ENCODE measurements at places on chromosomes 1 and 21. TPM values are rescaled to one million over a fixed set of nuclear protein-coding genes. Genes with fewer than 3 reads are reported as not detected.

DNA sequence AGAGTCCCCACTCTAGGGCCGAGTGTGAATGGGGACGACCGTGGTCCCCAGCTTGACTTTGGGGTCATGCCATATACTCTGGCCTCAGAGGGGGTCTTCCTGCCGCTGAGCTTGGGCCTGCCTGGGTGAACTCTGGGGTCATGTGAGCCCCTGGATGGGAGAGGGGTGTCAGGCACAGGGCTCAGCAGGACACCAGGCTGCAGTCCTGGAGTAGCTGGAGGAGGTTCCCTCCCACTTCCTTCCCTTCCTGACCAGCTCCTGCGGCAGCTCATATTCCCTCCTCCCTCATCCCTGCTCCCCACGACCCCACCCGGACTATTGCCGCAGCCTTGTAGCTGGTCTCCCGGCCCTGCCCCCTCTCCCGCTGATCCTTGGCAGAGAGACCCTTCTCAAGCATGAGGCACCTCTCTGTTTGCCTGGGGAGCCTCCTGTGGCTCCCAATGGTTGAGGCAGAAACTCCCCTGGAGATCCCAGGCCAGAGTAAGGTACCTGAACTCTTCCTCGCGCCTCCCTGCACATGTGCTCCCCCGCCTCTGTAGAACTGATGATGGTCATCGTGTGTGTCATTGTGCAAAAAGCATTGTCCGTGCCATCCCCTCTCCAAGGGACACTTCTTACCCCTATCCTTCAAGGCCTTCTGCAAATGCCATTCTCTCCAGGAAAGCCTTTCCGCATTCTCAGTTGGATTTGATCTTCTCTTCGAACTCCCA lies 1.8 kb downstream of the TNFRSF1B start:
- no peak overlapping the region for H3K27ac ChIP-seq
- H3K4me3 ChIP-seq = no peak overlapping the region
- H3K36me3 ChIP-seq = no peaks in the 10 kb centered on the region
- H3K27me3 ChIP-seq = no peaks in the 10 kb centered on the region
- H3K4me1 ChIP-seq = no peaks in the 10 kb centered on the region
- DNase-seq = no peak

- DNase-seq = no peak
- H3K4me1 ChIP-seq = no peaks in the 10 kb centered on the region
- H3K27ac ChIP-seq = peak overlapping the region; percentile 93
- peak overlapping the region; percentile 94 for H3K4me3 ChIP-seq
- H3K27me3 ChIP-seq = no peaks in the 10 kb centered on the region
These were observed 714 bp downstream of the PYCR2 start for GRCh38 chr1:225923381-225923691.

GRCh38 chr21:36769051-36769839 lies 70.3 kb downstream of the SIM2 start:
- H3K36me3 ChIP-seq = no peaks in the 10 kb centered on the region
- no peaks in the 10 kb centered on the region for H3K4me1 ChIP-seq
- H3K27ac ChIP-seq = no peak overlapping the region
- H3K4me3 ChIP-seq = no peak overlapping the region

Gene ADGRB2
- 1.8 TPM for total RNA-seq

GRCh38 chr1:19044975-19045831 lies 88.7 kb upstream of the IFFO2 start:
- peak; percentile 81 for DNase-seq
- H3K4me3 ChIP-seq = no peak overlapping the region
- no peaks in the 10 kb centered on the region for H3K27me3 ChIP-seq
- no peak overlapping the region for H3K27ac ChIP-seq
- no peaks in the 10 kb centered on the region for H3K36me3 ChIP-seq

DNA sequence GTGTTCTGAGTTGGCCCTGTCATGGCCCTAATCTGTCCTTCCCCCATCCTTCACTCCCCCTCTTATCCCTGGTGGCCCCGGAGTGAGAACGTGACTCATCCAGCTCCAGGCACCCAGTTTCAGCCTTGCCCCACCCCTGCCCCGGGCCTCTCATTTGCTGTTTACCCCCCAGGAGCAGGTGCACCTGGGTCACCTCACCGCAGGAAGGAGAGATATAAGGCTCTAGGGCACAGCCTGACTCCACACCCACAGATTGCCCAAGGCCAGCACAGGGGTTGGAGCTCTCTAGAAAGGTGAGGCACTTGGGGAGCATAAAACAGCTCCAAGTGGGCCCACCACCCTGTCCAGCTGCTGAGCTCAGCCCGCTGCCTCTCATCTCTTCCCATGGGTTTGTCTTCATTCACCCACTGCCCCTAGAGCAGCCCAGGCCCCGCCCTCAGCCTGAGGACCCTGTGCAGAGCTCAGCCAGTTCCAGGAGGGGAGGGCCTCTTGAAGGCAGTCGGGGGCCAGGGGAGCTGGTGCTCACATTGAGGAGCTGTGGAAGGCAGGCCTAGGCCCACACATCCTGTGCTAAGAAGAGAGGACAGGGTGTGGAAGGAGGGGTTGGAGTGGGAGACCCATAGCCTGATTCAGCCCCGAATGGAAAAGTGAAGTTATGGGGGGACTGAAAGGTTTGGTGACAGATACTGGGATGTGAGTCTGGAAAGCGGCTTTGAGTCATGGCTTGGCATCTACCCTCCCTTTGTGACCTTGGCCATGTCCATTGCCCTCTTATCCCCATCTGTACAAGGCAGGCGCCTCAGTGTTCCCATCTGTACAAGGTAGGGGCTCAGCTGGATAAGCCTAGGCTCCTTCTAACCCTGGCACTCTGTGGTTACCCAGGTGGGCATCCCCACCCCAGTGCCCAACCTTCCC lies 16.1 kb upstream of the GPR37L1 start:
- H3K27ac ChIP-seq = no peak overlapping the region
- H3K4me1 ChIP-seq = no peaks in the 10 kb centered on the region
- DNase-seq = no peak

DNA sequence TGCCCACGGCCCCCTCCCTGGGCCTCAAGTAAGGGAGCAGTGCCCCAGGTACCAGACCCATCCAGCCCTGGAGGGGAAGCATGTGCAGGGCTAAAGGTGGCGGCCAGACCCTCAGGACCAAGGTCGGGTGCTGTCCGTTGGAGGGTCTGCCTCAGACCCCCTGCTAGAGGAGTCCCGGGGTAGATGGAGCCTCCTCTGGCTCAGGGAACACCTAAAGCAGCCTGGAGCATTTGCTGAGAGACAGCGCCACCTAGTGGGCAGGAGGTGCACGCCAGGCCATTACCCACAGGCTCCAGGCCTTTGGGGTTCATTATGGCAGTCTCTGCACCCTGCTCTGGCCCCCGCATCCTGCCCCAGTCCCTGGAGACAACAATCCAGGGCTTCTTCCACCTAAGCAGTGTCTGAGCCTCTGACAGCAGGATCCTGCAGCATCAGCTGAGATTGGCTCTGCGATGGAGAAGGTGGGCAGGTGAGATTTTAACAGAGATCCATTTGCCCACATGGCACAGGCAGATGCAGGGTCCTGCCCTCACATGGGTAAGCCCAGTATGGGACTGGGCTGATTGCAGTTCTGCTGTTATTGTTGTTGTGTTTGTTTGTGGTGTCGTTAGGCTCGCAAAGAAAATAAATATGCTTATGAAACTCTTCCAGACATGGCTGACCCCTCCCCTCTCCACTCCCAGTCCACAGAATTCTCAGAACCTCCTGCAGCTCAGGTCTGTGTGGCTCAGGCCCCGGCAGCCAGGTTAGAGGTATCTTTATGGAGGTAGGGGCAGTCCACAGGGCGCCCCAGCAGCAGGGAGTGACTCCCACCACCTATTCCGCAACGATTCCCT lies 42.4 kb downstream of the CTNNBIP1 start:
- H3K4me1 ChIP-seq = no peaks in the 10 kb centered on the region
- no peak overlapping the region for H3K4me3 ChIP-seq
- H3K36me3 ChIP-seq = no peaks in the 10 kb centered on the region
- DNase-seq = peak; percentile 94
- no peaks in the 10 kb centered on the region for H3K27me3 ChIP-seq
- no peak overlapping the region for H3K27ac ChIP-seq

Gene KRTAP11-1
- total RNA-seq = not detected

GRCh38 chr1:215631489-215631888 lies 64.4 kb downstream of the KCTD3 start:
- H3K27ac ChIP-seq = no peak overlapping the region
- no peaks in the 10 kb centered on the region for H3K27me3 ChIP-seq
- no peak overlapping the region for H3K4me3 ChIP-seq
- no peaks in the 10 kb centered on the region for H3K36me3 ChIP-seq
- DNase-seq = no peak
- no peaks in the 10 kb centered on the region for H3K4me1 ChIP-seq

Gene PIGR
- total RNA-seq = 0.84 TPM

DNA sequence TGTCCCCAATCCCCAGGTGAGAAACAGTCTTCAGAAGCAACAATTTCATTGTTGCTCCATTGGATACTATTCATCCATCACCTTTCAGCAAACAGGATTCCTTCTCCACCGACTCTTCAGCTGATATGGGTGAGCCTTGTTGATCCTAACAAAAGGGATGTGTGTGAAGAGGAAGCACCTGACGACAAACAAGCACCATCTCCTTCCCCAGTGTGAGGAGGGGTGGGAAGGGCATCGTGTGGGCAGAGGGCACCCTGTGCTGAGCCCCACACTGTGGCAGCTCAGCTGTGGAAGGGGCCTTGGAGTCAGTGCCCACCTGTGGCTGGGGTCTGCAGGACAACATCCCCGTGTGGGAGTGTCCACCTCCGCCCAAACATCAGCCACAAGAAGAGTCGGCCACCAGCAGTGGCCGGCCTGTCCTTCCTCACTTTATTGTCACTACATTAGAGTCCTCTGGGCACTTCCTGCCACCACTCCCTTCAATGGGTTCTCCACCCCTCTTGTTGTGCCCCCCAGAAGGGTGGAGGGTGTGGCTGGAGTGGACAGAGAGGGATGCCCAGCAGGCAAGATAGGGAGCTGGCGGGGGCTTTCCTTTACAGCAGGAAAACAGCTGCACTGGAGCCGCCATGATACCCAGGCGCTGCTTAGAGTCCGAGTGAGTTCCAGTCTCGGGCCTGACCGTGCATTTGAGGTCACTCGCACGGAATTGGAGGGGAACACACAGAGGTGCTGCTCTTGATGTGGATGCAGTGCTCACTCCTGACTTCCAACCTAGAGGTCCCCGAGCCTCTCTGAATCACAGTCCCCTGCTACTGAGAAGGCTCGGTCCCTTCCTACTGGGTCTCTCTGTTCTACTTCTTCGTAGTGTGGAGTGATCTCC lies 40.9 kb downstream of the VPS26C start:
- no peak overlapping the region for H3K27ac ChIP-seq
- no peak overlapping the region for H3K4me3 ChIP-seq
- no peaks in the 10 kb centered on the region for H3K27me3 ChIP-seq
- peaks cover 16% of the 10 kb centered on the region for H3K36me3 ChIP-seq

DNA sequence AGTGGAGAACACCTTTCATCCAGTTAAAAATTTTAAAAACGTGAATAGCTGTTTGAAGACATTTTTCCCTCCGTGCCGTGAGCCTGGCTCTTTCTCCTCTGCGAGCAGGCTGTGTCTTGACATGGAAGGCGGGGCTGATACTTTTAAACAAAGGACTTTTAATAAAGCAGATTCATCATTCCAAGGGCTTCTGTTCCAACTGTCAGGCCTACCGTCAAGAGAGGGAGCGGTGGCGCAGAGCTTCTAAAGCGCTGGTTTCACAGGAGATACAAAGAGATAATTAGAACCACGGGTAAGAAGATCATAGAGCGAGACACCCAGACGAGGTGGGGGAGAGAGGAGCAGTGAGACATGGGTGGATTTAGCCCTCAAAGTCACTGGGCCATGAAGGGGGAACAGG lies 247.4 kb upstream of the C1orf174 start:
- no peak overlapping the region for H3K4me3 ChIP-seq
- no peak overlapping the region for H3K27ac ChIP-seq
- no peaks in the 10 kb centered on the region for H3K4me1 ChIP-seq
- no peaks in the 10 kb centered on the region for H3K27me3 ChIP-seq
- H3K36me3 ChIP-seq = no peaks in the 10 kb centered on the region

- H3K27me3 ChIP-seq = no peaks in the 10 kb centered on the region
- no peak overlapping the region for H3K4me3 ChIP-seq
- no peaks in the 10 kb centered on the region for H3K36me3 ChIP-seq
- no peak overlapping the region for H3K27ac ChIP-seq
- H3K4me1 ChIP-seq = no peaks in the 10 kb centered on the region
These were observed 24.4 kb downstream of the MRPL39 start for GRCh38 chr21:25582888-25583287.

Gene A3GALT2
- total RNA-seq = 0.81 TPM

DNA sequence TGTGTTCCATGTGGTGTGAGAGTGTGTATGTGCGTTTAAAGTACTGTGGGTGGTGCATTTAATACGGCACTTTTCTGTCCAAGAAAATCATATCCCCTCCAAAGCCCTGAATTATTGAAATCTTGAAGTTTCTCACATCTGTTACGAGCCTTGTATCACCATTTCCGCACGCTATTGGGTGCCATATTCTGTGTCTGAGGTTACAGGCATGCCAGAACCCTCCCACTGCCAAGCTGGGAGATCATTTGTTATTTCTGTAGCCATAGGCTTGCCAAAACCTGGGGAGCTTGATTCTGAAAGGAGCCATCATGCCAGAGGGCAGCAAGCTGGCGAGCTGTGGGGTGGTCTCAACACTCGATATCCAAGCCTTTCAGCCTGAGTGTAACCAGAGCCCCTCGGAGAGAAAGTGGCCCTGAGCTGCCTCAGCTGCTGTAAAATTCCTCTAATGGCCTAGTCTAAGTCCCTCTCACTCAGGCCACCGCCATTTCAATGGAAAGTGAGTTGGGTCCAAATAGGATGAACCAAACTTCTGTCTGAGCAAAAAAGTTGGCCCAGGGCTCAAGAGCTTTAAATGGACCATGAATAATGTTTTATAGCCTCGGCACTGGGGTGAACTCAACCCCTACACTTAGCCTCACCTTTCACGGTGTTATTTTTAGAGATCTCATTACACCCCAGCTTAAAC lies 298.4 kb upstream of the DUSP10 start:
- no peaks in the 10 kb centered on the region for H3K27me3 ChIP-seq
- DNase-seq = no peak
- no peak overlapping the region for H3K27ac ChIP-seq

DNA sequence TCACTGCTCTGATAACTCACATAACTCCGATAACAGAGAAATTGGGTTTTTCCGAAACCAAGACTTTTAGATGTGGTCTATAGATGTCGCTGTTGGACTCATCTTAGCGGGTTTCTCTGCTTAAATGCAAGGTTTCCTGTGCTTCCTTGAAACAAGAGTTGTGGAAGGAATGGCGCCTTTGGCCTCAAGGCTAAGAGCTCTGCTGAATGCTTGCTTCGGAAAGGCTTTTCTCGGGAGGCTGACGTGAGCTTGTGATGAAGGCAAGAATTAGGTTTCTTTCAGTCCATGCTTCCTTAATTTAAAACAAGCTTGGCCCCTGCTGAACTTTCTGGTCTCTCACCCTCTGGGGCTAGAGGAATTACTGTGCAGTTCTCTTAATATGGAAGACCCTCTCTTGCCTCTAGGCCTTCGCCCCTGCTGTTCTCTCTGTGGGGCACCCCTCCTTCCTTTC lies 113.5 kb downstream of the MAP3K21 start:
- no peak overlapping the region for H3K4me3 ChIP-seq
- no peak overlapping the region for H3K27ac ChIP-seq
- H3K4me1 ChIP-seq = no peaks in the 10 kb centered on the region
- DNase-seq = no peak
- H3K27me3 ChIP-seq = no peaks in the 10 kb centered on the region
